ENCODE measurements at places on chromosomes 1 and 21. TPM values are rescaled to one million over a fixed set of nuclear protein-coding genes. Genes with fewer than 3 reads are reported as not detected.

DNA sequence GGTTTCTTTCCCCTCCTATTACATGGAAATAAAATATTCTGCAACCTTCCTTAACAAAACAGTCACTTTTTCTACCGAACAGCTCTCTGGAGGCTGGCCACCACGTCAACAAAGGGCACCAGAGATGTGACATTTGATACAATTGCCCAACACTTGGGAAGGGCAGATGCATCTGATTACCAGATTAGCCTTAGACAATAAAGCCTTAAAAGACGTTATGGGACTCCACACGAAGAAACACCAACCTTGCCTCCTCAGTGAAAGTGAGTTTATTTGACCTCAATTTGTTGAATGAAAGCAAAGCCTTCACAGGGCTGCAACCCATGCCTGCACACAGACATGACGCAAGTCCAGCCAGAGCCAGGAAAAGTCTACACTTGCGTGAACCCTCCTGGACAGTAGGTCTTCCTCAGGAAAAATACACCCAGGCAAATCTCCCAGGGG lies 136.1 kb downstream of the TGFBR3 start:
- DNase-seq, result no peak

- DNase-seq, result no peak
Observed at GRCh38 chr1:68128820-68129219, 78.4 kb upstream of the DIRAS3 start.

The GPR161 gene
- total RNA-seq, result 7.6 TPM

DNA sequence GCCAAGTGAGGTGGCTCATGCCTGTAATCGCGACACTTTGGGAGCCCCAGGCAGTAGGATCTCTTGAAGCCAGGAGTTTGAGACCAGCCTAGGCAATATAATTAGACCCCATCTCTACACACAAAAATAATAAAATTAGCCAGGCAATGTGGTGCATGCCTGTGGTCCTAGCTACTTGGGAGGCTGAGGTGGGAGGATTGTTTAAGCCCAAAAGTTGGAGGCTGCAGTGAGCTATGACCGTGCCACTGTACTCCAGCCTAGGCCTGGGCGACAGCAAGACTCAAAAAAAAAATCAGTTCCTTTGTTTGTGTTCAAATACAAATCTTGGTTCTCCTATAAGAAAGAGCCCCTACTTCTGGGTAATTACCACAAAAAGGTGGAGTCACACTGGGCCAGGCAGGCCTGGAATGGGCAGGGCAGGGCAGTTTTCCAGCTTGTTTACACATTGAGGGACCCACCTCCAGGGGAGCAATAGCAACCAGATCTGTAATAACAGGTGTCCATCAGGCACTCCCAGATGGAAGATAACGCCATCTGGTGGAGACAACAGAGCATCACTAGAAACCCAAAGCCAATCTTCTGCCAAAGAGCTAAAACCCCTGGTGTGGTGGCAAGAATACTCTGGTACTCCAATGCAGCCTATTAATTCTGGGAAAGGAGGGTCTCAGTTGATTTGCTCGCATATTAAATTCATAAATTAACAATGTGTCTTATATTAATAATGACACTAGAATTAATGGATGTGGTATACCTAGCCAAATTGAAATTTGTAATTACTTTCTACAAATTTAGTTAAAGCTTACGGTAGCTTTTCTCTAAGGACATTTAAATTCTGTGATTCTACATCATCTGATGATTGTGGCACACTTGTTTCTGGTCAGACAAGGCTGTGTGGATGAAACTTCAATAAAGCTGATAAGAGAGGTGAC lies 13.2 kb downstream of the PPP1R15B start:
- peak; percentile 81 for DNase-seq

The MRAP gene
- total RNA-seq, result not detected

The TSSK3 gene
- 4.2 TPM for total RNA-seq
